ENCODE measurements at places on chromosomes 3 and 15. TPM values are rescaled to one million over a fixed set of nuclear protein-coding genes. Genes with fewer than 3 reads are reported as not detected.

ABHD14A gene
- total RNA-seq = 23.2 TPM

BNC1 gene
- total RNA-seq = not detected

ARRDC4 gene
- 43.8 TPM for total RNA-seq

WDR93 gene
- total RNA-seq = 0.63 TPM

SLC9A9 gene
- total RNA-seq = 5.0 TPM

GOLGA8N gene
- total RNA-seq = 3.1 TPM

COL7A1 gene
- total RNA-seq = 4.1 TPM

KLHL6 gene
- total RNA-seq = 0.63 TPM

PDCD6IP gene
- total RNA-seq = 205 TPM

Measured in parietal lobe (tissue), 2 donors.